Nephron progenitor cell (in vitro differentiated cells): ENCODE measurements at places on chromosomes 6 and 20.

DNA sequence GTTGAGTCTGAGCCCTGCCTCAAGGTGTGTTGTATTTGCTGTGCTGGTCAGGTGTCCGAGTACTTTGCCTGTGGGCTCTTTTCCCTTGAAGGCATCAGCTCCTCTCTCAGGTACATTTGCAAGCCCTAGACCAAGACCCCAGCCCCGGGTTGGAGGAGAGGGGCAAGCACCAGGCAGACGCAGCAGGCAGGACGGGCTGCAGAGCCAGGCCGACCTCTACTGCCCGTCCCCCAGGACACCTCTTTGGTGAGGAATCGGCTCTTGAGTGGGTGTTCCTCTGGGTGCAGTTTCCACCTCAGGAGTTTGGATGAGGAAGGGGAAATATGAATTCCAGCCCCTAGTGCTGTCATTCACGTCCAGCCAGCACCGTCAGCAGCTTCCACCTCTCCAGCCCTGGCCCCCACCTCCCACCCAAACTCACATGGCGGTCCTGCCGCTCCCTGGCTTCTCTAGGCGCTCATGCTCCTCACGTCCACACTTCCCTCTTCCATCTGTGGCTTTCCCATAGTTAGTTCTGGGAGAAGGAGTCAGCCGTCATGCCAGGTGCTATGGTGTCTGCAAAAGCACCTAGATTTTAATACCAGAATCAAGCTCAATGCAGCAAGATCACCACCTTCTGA, 183.9 kb downstream of the DLL1 start:
- H3K27ac ChIP-seq, result no peak overlapping the region
- H3K4me3 ChIP-seq, result no peak overlapping the region
- H3K27me3 ChIP-seq, result peaks cover 5% of the 10 kb centered on the region
- H3K4me1 ChIP-seq, result peaks cover 16% of the 10 kb centered on the region
- DNase-seq, result no peak
- no peaks in the 10 kb centered on the region for H3K36me3 ChIP-seq

GRCh38 chr6:30991891-30992290, 8.4 kb downstream of the MUC21 start:
- no peaks in the 10 kb centered on the region for H3K4me1 ChIP-seq
- peaks cover 18% of the 10 kb centered on the region for H3K27me3 ChIP-seq
- no peak for DNase-seq
- no peak overlapping the region for H3K27ac ChIP-seq
- no peak overlapping the region for H3K4me3 ChIP-seq

DNA sequence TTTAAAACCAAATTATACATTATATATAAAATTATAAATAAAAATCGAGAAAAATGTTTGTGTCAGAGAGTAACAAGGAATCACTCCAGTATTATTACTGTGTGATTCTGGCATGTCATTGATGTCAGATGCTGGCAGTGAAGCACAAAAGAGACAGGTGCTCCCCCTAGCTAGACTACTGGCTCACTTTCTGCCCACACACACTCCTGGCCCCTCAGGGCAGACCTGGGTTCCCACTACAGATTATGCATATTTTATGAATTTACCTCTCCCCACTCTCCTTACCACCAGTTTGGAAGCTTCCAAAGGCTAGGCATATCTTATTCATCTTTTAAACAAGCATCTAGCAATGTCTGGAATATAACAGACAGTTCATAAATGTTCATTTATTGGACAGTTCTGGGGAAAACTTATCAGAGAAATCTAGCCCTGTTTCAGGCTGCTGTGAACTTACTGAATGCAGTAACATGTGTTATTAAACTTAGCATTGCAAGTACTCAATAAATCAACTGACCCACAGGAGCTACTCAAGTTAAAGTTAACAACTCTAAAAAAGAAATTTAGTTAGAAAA, 12.8 kb downstream of the SNX3 start:
- peaks cover 50% of the 10 kb centered on the region for H3K36me3 ChIP-seq
- H3K4me1 ChIP-seq, result peaks cover 4% of the 10 kb centered on the region
- no peak for DNase-seq
- H3K27me3 ChIP-seq, result peaks cover 3% of the 10 kb centered on the region

DNA sequence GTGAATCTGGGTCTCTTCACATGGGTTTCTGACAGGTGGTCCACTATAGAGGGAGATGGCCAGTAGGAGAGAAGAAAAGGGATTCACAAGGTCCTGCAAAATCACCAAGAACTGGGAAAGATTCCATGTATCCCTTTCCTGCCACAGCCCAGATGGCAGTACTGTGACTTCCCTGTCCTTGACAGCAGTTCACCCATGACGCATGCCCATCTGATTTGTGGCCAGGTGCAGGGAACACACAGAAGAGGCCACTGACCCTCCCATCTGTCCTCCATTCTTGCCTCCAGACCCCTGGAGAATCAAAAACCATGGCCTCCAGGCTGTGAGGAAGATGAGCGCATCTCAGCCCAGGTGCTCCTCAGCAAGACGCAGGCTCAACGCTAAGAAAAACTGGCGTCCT, 183.1 kb upstream of the RREB1 start:
- H3K27me3 ChIP-seq, result peaks cover 4% of the 10 kb centered on the region
- H3K27ac ChIP-seq, result no peak overlapping the region
- no peak for DNase-seq
- H3K4me1 ChIP-seq, result peaks cover 33% of the 10 kb centered on the region
- H3K36me3 ChIP-seq, result no peaks in the 10 kb centered on the region

DNA sequence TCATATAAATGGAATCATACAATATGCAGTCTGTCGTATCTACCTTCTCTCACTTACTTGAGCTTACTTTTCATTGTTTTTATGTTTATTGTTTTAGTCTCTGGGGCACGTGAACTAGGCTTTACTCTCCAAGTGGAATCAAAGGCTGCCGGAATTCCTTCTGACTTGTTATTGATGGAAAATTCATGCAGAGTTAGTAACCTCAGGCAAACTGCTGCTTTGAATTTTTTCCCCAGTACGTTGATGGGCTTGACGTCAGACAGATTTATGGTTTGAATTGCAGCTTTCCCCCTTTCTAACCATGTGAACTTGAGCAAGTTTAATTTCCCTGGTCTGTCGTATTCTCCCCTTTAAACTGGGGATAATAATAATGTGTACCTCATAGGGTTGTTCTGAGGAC, 68.6 kb downstream of the ZDHHC14 start:
- H3K4me3 ChIP-seq, result no peak overlapping the region
- no peaks in the 10 kb centered on the region for H3K36me3 ChIP-seq
- H3K4me1 ChIP-seq, result peaks cover 16% of the 10 kb centered on the region
- H3K27ac ChIP-seq, result no peak overlapping the region

DNA sequence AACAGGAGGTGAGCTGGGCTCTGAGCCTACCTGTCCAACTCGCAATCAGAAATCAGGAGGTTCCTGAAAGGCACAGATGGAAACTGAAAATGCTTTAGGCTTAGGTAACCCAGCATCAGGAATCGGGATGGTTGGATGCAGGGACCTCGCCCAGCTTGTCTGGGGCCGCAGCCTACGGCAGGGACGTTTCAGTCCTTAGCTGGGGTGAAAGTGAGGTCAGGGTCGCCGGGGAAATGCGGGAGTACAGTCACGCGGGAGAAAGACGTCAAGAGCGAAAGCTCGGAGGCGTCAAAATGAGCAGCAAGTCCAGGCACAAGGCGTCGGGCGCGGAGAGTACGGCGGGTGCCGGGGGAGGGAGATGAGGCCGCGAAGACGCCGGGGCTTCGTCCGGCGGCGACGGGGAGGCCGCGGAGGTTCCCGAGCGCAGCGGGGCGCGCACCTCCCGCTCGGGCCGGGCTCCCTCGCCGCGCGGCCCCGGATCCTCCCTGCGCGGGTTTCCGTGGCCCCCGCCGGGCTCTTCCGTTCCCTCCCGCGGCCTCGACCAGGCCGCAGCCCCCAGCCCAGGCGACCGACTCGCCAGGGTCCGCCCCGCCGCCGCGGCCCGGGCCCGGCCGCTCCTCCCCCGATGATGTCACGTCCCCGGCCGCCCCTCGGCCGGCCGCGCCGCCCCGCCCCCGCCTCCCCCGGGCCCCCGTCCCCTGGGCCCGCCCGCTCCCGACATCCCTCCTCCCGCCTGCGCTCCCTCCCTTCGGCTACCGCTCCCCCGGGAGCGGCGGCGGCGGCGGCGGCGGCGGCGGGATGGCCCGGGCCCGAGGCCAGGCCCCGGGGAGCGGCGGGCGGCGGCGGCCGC, at the start of gene EBF4:
Gene EBF4 (plus strand): TSS at position 745 of the 850 bp plus-strand sequence. CDS start 866 bp downstream, outside the sequence.
- H3K4me3 ChIP-seq, result peak within 1 kb of the TSS; percentile 96
- H3K36me3 ChIP-seq, result no peaks in the 10 kb centered on the region
- DNase-seq, result peak; percentile 75
- peaks cover 87% of the 10 kb centered on the region for H3K27me3 ChIP-seq

GRCh38 chr20:50085481-50086365, 27.2 kb downstream of the UBE2V1 start:
- H3K27me3 ChIP-seq, result no peaks in the 10 kb centered on the region
- peak; percentile 63 for DNase-seq
- H3K4me1 ChIP-seq, result peaks cover 26% of the 10 kb centered on the region
- peak overlapping the region; percentile 53 for H3K4me3 ChIP-seq

DNA sequence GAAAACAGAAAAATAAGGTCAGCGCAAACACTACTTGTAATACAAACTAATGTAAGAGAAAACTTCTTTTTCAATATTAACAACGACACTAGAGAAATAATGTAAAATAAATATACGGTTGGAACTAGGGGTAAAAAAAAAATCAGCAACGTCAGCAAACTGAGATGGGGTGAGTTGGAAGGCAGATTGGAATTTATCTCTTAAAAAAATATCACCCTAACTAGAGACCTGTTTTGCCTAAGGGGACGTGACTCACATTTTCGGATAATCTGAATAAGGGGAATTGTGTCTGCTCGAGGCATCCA, 705 bp upstream of the UTRN start:
- peaks cover 26% of the 10 kb centered on the region for H3K4me1 ChIP-seq
- H3K27me3 ChIP-seq, result peaks cover 2% of the 10 kb centered on the region
- peaks cover 10% of the 10 kb centered on the region for H3K36me3 ChIP-seq
- H3K4me3 ChIP-seq, result peak overlapping the region; percentile 94
- no peak for DNase-seq

- H3K27ac ChIP-seq, result no peak overlapping the region
- H3K4me1 ChIP-seq, result no peaks in the 10 kb centered on the region
- H3K4me3 ChIP-seq, result no peak overlapping the region
- DNase-seq, result no peak
- H3K27me3 ChIP-seq, result peaks cover 33% of the 10 kb centered on the region
- no peaks in the 10 kb centered on the region for H3K36me3 ChIP-seq
Observed at GRCh38 chr6:45657226-45657625, 279.5 kb upstream of the SUPT3H start.

GRCh38 chr20:50724851-50725723, 6.3 kb upstream of the PARD6B start:
- peaks cover 53% of the 10 kb centered on the region for H3K4me1 ChIP-seq
- peak; percentile 64 for DNase-seq
- no peaks in the 10 kb centered on the region for H3K36me3 ChIP-seq
- H3K27ac ChIP-seq, result no peak overlapping the region
- H3K4me3 ChIP-seq, result no peak overlapping the region

DNA sequence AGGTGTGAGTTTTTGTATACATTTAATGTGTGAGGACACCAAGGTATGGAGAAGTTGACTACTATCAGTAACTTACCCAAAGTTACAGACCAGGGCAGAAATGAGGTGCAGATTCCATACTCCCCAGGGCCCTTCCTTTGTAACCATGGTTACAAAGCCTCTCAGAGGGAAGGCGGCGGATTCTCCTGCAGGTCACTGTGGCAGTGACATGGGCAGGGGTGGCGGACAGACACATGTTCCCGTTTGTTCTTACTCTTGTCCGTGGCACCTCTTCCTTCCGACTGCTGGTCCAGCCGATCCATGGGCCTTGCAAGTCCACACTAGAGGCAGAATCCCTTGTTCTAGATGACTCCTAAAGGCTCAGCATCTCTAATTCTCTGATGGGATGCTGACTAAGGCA, 43.0 kb downstream of the PDYN start:
- peaks cover 62% of the 10 kb centered on the region for H3K4me1 ChIP-seq
- no peak overlapping the region for H3K27ac ChIP-seq
- peak; percentile 20 for DNase-seq
- no peak overlapping the region for H3K4me3 ChIP-seq

DNA sequence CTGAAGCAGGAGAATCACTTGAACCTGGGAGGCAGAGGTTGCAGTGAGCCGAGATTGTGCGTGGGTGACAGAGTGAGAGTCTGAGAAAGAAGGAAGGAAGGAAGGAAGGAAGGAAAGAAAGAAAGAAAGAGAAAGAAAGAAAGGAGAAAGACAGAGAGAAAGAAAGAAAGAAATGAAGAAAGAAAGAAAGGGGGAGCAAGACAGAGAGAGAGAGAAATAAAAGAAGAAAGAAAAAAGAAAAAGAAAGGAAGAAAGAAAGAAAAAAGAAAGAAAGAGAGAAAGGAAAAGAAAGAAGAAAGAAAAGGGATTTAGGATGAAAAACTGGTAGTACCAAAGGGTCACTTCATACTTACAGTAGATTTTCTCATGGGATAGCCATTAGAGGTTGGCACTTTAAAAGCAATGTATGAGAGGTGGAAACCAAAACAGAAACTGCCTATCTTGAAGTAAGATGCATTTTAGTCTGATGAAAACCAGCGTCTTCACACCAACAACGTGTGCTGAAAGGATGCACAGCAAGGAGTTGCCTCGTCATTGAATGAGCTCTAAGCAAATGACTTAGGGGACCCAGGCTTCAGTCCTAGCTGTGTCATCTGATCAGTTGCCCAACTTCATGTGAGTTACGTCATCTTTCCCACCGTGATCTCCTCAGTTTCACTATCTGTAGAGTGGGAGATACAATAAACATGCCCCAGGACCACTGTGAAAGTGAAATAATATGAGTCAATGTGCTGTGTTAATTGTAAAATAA, 133.9 kb upstream of the NEDD9 start:
- no peak overlapping the region for H3K4me3 ChIP-seq
- DNase-seq, result no peak

- no peak overlapping the region for H3K4me3 ChIP-seq
- no peaks in the 10 kb centered on the region for H3K4me1 ChIP-seq
- no peaks in the 10 kb centered on the region for H3K36me3 ChIP-seq
- no peak for DNase-seq
Observed at GRCh38 chr20:58065508-58066361, 162.7 kb downstream of the ANKRD60 start.

GRCh38 chr20:56111961-56112730, 106.8 kb upstream of the CBLN4 start:
- no peak for DNase-seq
- H3K36me3 ChIP-seq, result no peaks in the 10 kb centered on the region
- no peak overlapping the region for H3K27ac ChIP-seq
- peaks cover 5% of the 10 kb centered on the region for H3K27me3 ChIP-seq

DNA sequence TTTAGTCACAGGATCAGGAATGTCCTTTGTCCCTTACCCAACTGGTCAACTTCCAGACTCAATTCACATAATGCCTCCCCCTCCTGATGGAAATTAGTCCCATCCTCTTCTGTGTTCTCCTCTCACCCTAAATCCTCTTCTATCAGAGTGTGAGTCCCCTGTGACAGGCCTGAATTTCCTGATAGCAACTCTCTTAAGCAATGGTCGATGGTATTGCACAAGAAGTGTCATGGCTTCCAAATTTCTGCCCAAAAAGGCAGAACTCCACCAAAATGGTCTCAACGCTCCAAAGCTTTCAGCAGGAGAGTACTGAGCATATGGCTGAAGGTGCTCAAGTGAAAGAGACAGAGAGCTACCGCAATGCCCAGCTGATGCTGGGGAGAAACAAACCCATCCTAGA, 2.4 kb downstream of the PREP start:
- peak overlapping the region; percentile 24 for H3K4me3 ChIP-seq
- no peak for DNase-seq
- no peak overlapping the region for H3K27ac ChIP-seq
- H3K36me3 ChIP-seq, result peaks cover 12% of the 10 kb centered on the region
